Activated T-helper 1 cell treated with Interleukin-2 at 50 U/mL for 16 hours (primary cell): ENCODE measurements at places on chromosomes 6 and 20.

GRCh38 chr6:37298958-37299357 lies 41.0 kb upstream of the TMEM217 start:
- DNase-seq, result no peak

- no peak for DNase-seq
These were observed 25.9 kb downstream of the ACSS1 start for GRCh38 chr20:25032065-25032477.

GRCh38 chr6:31090973-31091364 lies 21.4 kb downstream of the C6orf15 start:
- no peak for DNase-seq

GRCh38 chr6:56204134-56204533 lies 43.2 kb downstream of the COL21A1 start:
- no peak for DNase-seq

GRCh38 chr20:32804022-32804715 lies 15.6 kb upstream of the MAPRE1 start:
- DNase-seq, result no peak

GRCh38 chr20:43560974-43561373 lies 2.1 kb downstream of the SGK2 start:
- DNase-seq, result no peak

- no peak for DNase-seq
These were observed 19.3 kb downstream of the MRAP2 start for GRCh38 chr6:84052883-84053241.

GRCh38 chr20:5197847-5198650 lies 71.2 kb downstream of the CDS2 start:
- no peak for DNase-seq

GRCh38 chr20:50520222-50520880 lies 10.2 kb downstream of the PTPN1 start:
- DNase-seq, result no peak

DNA sequence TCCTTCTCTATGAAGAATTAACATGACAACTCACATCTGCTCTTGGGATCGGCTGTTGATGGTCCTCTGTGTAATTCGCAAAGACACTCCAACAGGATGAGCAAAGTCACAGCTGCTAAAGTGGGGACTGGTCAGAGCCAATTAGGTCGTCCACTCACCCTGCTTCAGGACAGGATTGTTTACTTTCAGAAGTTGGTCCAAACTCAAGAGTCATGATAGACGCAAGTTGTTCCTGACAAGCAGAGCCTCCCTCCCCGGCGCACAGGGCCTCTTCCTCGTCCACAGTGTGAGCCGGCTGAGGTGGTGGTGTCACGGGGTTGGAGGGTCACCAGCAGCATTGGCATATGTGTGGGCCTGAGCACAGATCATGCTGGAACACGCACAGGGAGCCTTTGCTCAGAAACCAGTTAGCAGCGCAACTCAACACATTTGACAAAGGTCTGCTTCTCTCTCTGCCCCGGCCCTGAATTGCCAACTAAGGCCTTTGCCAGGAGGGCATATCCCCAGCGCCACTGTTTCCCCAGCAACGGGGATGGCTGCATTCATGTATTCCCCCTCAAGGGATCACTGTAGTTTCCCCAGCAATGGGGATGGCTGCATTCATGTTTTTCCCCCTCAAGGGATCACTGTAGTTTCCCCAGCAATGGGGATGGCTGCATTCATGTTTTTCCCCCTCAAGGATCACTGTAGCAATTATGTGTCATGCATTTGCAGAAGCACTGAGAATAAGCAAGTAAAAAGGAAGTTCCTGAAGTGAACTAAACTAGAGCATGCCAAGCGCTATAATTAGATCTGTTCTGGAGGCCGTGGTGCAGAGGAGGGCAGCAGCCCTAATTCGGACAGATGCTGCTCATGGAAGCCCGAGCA lies 111.7 kb downstream of the THBS2 start:
- DNase-seq, result no peak

DNA sequence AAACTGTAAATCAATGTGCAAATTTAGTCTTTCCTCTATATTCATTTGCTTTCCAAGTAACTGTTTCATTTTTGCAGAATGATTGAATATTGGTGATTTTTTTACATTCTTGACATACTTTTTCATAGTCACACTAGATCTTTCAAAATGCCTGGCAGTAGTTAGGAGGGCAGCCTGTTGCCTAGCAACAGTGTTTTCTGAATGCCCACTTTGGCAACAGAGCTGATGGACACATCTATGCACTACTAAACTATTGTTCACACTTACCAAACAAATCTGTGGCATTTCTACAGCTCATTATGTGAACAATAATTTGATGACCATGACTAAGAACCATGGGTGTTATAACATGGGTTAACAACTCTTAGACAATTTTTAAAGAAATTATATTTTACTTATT lies 438.0 kb upstream of the IMPG1 start:
- no peak for DNase-seq

DNA sequence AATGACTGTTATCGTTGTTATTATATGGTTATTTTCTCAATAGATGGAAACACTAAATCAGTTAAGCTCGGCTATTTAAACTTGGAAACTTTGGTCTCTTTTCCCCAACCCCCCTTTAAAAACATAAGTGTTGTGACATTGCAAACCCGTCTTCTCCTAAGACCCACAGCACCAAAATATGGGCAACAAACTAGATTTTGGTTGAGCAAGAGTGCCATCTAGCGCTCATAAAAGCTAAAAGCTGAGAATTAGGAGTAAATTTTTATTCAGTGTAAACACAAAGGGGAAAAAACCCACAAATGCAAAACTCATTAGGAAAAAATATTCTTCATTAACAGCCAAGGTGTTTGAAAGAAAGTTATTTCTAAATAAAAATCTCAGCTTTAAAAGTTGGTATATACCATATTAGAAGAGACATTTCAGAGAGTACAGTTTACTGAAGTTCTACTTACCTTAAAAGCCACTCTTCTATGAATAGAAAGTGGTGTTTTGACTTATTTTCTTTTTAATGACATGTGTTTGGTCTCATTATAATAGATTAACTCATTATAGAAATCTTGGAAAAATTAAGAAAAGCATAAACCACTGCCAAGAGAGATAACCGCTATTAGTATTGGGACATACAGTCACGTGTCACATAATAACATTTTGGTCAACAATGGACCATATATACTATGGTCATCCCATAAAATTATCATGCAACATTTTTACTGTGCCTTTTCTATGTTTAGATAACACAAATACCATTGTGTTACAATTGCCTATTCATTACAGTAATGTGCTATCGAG lies 21.1 kb downstream of the SESN1 start:
- DNase-seq, result peak; percentile 5

DNA sequence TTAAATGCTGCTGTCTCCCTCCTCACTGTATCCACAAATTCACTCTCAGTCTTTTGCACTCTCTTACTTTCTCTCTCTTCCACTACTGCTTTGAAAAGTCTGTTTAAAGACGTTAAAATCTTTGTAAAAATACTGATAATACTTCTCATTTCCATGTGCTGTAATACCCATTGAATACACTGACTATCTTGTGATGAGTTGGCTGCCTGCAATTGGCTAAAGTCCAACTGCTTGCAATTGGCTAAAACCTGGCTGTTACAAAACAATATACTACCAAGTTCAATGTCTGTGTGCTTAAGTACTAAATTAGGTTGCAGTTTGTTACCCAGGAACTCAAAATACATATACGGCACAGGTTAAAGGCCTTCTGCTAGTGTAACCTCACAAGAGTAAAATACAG lies 264.8 kb downstream of the THBS2 start:
- DNase-seq, result no peak

DNA sequence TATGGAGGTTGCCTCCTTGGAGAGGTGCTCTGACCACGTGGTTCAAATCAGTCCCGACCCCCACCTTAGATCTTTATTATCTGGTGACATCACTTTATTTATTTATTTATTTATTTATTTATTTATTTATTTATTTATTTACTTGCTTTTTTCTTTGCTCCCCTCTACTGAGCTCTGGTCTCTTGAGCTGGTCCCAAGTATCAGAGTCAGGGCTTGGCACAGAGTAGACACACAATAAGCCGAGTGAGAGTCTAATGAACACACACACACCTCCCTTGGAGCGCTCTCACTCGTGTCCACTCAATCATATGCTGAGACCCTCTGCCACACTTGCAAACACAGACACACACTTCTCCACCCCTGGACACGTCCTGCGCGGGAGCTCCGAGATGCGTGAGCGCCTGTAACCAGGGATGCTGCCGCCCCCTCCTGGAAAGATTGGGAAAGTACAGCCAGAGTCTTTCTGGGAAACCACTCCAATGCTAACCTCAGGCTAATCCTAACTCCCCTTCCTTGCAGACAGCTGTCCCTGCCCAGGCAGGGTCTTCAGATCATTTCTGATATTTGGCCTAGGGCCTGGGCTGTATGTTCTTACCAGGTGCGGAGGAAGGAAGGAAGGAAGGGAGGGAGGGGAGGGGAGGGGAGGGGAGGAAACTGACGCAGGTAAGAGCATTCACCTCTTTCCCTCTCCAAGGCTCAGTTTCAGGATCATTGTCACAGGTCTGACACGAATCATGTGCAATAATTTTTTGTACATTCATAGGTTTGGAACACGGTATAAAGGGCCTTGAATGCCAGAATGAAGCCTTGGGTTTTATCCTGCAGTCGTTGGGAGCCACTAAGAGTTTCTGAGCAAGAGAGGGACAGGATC lies 70.9 kb downstream of the STK35 start:
- DNase-seq, result peak; percentile 47

GRCh38 chr20:38321959-38322598 lies 18.1 kb downstream of the BPI start:
- no peak for DNase-seq

DNA sequence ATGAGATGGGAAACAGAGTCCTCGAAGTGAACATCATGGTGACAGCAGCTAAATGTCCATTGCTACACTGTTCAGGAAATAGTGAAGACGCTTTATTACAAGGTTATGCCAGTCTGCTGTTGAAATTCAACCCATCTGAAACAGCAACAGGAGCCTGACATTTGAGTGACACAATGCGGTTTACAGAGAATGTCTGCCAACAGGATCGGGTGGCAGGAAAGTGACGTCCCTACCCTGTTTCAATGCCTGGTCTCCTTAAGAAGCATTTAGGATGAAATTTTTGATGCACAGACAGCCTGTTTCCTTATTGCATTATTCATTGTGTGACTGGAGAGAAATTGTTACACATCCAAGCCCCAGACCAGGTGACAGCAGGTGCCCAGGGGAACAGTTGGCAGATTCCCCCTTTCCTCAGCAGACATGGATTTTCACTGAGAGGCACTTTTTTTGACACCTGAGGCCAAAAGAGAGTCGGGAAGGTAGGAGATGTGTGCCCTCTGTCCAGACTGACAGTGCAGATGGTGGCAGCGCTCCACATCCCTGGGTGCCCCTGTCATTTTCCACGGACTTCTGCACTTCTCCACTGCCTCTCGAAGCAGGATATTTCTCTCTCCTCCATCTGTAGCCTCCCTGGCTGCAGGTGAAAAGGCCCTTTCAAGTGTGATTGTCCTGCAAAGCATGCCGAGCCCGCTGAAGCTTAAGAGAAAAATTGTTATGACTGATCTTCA lies 87.9 kb downstream of the BFSP1 start:
- no peak for DNase-seq

DNA sequence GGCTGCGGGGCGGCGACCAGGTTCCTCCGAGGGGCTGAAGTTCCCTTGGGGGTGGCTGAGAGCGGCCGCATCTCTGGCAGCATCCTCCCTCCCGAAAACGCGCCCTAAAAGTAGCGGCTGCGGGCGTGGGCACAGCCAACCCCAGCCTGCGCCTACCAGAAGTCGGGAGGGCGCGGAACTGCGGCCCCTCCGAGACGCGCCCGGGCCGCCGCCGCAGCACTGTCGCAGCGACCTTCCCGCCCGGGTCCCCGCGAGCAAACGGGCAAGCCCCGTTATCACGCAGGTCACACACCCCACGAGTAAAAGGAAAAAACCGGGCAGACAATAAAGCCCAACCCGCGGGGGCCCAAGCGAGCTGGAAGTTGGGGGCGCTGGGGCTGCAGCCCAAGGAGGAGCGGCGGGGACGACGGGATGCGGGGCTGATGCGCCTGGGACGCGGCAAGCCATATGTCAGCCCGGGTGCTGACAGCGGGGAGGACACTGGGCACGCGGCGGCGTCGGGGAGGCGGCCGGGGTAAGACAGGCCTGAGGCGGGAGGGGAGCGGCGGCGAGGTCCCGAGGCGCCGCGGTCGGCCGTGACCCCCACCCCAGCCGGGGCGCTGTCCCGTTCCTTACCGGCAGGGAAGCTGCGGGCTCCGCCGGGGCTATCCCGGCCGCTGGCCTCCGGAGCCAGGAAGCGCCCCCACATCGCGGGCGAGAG lies 659 bp downstream of the CEP85L start:
- DNase-seq, result peak; percentile 15

- DNase-seq, result no peak
These were observed 65.2 kb downstream of the THBS2 start for GRCh38 chr6:169188475-169188874.

DNA sequence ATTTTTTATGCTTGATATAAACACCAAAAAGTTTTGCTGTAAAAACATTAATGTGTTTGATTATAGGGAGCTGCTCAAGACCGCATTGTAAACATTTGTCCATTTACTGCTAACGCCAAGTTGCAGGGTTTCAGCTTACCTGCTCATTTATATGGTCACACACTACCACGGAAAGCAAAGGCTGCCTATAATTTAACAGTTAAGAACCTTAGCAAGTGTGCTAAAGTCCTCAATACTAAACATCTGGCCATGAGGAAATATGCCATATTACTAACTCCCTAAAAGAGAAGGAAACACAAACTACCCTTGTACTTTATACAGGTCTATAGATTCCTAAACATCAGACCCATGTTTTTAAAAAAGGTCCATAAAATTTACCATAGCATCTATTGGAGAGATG lies 129.5 kb downstream of the ASCC3 start:
- DNase-seq, result no peak

GRCh38 chr6:127776320-127776719 lies 124.5 kb downstream of the THEMIS start:
- DNase-seq, result no peak

DNA sequence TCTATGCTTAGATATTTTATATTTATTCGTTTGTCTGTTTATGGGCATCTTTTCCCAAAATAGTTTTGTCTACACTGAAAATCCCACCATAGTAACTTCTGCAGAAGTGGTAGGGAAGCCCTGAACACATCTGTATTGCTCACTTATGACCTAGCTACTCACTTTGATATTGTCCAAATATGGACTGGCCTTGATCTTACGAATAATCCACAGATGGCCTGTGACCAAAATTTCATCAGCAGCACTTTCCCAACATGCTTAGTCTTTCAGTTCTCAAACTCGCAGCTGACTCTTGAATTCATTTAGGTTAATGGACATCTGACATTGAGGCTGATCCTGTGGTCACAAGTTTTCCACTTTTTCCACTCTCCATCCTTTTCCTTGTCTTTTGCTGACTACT lies 80.8 kb upstream of the BEND3 start:
- no peak for DNase-seq

- no peak for DNase-seq
These were observed 134.1 kb upstream of the SALL4 start for GRCh38 chr20:51936377-51936776.

- DNase-seq, result no peak
These were observed 105.1 kb downstream of the TRMT11 start for GRCh38 chr6:126091466-126091865.
